Activated CD4-positive, alpha-beta memory T cell treated with anti-CD3 and anti-CD28 coated beads, Interleukin-2, amount 10 ng/mL, durations not matched to agents 7 days and 5 days (primary cell): ENCODE measurements at places on chromosomes 7 and 10.

DNA sequence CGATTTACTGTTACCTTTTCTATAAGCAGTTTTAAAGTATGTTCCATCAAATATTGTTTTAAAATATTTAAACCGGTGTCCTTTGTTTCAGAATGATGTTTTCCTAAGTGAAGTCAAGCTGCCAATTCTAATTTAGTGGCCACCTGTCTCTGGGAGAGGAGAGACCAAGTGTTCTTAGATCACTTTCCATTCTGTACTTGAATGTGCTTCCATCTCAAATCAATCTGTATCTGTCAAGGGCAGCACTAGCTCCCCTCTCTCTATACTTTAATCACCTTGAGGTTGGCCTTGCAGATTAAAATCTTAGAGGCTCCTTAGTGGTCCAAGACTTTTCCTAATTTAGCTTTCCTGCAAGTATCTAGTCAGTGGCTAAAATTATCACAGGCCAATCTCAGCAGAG, 49.6 kb downstream of the LGI1 start:
- no peak for DNase-seq

GRCh38 chr10:109979215-109979614, 28.6 kb upstream of the ADD3 start:
- no peak for DNase-seq

GRCh38 chr7:23247603-23248335, 1.2 kb downstream of the GPNMB start:
- no peak for DNase-seq

- no peak for DNase-seq
Observed at GRCh38 chr7:17031906-17032551, 150.2 kb upstream of the AGR3 start.

GRCh38 chr10:14617852-14618251, 156.8 kb downstream of the FAM107B start:
- no peak for DNase-seq
